ENCODE measurements at places on chromosomes 4 and X.

- DNase-seq = no peak
Observed at GRCh38 chrX:46722742-46723568, 36.0 kb downstream of the SLC9A7 start.

GRCh38 chr4:163440040-163440439 lies 33.5 kb downstream of the TKTL2 start:
- DNase-seq = no peak

- DNase-seq = no peak
Observed at GRCh38 chrX:100658941-100659381, 15.0 kb downstream of the SRPX2 start.

- no peak for DNase-seq
Observed at GRCh38 chrX:37652589-37653231, 32.9 kb upstream of the XK start.

DNA sequence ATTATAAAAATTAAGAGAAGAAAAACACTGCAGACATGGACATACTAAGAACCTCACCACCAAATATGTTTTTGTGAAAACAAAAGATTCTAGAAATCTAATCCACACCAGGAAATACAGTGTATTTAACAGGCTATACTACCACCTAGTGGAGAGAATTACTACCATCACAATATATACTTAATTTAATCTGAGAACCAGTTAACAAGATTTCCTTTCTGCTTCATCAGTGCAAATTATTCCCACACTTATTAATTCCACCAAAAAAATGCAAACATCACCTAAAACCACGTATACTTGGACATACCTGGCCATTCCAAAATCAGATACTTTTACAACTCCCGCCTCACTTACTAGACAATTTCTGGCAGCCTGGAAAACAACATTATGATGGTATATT lies 7.0 kb upstream of the TXK start:
- no peak for DNase-seq

GRCh38 chr4:117357437-117357836 lies 272.1 kb upstream of the TRAM1L1 start:
- DNase-seq = no peak

- peak; percentile 24 for DNase-seq
Observed at GRCh38 chrX:139126493-139126892, 404.0 kb upstream of the F9 start.

Measured in activated CD8-positive, alpha-beta T cell treated with anti-CD3 and anti-CD28 coated beads for 36 hours (primary cell).